Activated T-helper 1 cell treated with anti-CD3 and anti-CD28 coated beads, Interleukin-12 subunit alpha, Interleukin-12 subunit beta, Interleukin-2, Interleukin-4 antibody, amounts not matched to agents 30 ng/mL and 10 ng/mL and 1 ng/mL, durations not matched to agents 14 hours and 24 hours and 36 hours (primary cell): ENCODE measurements at places on chromosomes 5 and 9.

DNA sequence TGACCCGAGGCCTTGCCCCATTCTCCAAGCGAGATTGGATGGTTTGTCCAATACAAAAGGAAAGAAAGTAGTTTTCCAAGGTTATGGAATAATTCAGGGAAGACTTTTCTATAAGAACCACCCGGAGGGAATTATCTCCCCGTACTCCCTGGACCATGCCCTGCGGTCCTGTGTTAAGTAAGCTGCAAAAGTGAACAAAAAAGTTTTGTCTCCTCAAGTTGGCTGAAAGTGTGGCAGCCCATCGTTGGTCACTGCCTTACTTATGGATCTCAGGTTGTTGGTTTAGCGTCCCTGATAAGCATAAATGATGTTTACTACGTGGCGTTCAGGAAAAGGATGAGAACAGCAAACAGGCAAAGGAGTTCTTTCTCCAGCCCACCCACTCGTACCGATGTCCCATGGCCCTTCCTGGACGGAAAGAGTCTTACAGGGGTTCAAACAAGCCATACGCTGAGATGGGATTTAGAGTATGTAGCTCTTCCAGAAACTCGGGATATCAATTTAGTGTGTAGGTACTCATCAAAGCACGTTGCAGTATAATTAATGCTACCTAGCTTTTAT, 413 bp upstream of the AUH start:
- DNase-seq, result no peak

DNA sequence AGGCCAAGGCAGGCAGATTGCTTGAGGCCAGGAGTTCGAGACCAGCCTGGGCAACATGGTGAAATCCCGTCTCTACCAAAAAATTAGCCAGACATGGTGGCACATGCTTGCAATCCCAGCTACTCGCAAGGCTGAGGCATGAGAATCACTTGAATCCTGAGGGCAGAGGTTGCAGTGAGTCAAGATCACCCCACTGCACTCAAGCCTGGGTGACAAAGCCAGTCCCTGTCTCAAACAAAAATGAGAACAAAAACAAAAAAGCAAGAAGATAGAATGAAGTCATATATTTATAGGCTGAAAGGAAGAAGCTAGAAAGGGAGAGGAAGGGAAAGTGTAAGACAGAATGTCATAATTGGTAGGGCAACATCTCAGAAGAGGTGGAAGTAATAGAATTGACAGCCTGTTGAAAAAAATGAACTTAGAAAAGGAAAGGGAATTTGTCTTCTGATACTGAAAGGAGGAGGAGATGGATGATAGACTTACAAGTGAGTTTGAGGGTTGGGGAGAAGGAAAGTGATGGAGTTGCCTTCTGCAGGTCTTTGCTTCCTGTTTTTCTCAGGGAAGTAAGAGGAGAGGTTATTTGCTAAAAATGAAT, 32.2 kb downstream of the CARD6 start:
- DNase-seq, result no peak

DNA sequence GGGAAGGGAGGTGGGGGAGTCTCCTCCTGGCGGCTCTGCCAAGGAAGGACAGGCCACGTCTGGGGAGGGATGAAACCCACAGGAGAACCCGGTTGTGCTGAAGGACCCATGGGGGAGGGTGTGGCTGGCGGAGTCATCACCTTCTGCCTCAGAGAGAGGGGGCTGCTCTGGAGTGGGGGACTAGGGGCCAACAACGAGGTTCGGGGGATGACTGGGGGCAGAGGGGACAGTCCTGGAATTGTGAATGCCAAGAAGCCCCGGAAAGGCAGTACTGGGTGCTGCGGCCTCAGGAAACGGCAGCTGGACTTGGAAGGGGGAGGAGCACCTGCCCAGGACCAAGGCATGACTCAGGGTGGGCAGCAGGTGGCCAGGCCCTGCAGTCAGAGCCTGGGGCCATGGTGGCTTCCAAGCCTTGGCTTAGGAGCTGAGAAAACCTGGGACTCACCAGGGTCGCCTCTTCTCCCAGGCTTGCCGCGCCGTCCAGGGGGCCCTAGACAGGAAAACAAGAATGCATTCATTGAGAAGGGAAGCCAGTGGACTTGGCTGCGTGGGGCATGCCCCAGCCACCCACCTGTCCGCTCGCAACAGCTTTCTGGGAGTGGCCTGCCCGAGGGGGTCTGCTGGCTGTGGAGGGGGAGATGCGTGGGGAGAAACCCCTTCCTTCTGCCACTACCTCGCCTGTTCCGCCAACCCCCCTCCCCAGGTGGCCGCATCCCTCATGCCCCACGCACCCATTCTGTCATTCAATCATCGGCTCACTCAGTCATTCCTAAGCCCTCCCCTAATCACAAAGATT, 74.0 kb upstream of the PHYKPL start:
- DNase-seq, result no peak

- DNase-seq, result no peak
Measured at GRCh38 chr5:149365418-149365817, 7.6 kb downstream of the PCYOX1L start.

DNA sequence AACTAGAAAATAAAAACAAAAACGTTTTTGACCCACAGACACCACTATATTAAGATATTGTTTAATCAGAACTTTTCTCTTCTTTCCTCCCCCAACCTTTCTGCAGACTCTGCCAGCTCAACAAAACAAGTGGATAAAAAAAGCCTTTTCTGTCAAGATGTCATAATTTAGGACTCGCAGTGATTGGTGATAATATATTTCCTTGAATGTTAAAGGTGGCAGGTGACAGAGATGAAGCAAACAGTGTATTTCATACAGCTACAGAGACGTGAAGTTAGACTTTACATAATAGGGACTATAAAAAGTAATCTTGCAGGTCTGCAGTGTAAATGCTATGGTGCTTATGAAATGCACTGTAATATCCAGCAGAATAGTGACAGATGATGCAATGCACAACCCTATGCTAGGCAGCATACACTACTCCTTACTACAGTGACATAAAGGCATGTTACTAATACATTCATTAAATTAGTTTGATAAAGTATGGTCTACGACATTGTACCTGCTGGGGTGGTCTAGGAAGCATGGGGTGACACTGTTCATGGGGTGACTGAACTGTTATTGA, 326.7 kb upstream of the GRAMD2B start:
- DNase-seq, result no peak

- no peak for DNase-seq
Measured at GRCh38 chr5:171806976-171807747, 21.5 kb downstream of the SMIM23 start.

GRCh38 chr5:85670417-85670816, 947.3 kb upstream of the COX7C start:
- DNase-seq, result no peak
